Activated CD4-positive, CD25-positive, alpha-beta regulatory T cell treated with anti-CD3 and anti-CD28 coated beads, Interleukin-2, amount 50 U/mL, for 72 hours (primary cell): ENCODE measurements at places on chromosomes 5 and 9.

DNA sequence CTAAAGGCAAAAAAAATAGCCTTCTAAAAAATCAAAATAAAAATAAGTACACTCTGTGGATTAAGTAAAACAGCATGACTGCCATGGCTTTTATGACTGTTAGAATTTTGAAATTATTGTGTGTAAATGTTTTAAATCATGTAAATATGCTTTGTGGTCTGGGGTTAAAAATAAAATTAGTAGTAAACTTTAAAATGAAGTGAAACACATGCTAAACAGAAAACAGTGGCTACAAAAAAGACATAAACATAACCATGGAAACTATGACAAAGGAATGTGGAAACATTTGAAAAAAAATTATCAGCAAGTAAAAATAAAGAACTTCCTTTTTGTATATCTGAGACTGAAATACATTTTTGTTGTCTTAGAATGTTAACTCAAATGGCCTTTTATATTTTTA is 134.5 kb upstream of the SPEF2 start:
- no peak for DNase-seq

DNA sequence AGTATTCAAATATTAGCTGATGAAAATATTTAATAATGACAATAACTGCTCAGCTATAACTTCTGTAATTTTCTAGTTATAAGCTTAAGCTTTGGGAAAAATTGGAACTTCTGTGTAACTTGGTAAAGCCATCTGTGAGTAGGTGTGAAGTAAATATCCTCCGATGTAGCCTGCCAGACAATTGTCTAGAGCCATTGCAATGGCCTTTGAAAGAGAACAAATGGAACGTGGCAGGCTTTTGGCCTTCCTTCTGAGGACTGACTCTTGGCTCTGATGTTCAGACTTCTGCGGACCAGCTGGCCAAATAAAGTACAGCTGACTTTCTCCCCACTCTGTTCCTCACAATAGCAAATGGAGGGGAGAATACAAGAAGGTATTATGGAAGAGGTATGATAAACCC is 203.4 kb upstream of the NMUR2 start:
- DNase-seq: no peak

- no peak for DNase-seq
These were observed 198.6 kb upstream of the CDH6 start for GRCh38 chr5:30994902-30995301.

DNA sequence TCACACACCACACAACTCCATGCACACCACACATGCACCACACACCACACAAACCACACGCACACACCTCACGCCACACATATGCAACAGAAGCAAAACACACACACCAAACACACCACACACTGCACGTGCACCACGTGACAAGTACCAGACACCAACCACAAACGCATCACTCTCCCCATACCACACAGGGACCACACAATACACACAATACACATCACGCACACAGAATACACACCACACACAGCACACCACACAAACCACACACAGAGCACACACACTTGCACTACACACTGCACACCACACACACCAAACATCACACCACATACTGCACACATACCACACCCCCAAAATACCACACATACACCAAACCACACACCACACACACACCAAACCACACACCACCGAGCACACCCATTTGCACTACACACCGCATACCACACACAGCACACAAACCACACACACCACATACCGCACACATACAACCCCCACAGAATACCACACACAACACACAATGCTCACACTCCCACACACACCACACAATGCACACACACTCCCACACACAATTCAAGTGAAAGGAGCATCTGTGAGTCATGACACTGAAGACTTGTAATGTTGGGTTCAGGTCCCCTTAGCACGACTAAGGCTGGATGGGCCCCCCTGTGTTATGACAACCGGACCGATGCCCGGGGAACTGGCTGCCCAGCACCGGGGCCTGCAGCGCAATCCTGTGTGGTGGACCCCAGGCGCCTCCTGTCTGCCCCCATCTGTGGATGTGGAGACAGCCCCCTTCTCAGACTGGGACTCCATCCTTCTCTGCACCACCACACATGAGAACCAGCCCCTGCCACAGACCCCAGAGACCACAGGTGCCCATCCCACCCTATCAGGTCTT is 6.0 kb upstream of the ZDHHC11 start:
- no peak for DNase-seq

GRCh38 chr5:32044434-32044833 is 129.7 kb downstream of the GOLPH3 start:
- DNase-seq: no peak

DNA sequence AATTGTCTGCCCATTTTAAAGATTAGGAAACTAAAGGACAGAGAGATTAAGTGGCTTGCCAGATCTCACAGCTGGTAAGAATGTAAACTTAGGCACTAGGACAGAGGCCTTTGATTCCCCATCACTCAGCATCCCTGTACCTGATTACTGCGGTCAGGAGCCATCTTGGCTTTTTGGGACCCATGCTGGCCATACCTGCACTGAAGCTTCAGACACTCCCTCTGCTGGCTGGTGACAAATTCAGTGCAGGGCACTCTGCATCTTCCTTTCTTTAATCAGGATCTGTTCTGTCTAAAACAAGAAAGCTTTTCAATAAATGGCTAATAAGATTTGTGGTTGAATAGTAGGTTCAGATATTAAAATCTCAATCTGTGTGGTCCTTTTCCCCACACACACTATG is 215.5 kb upstream of the RORB start:
- DNase-seq: no peak

DNA sequence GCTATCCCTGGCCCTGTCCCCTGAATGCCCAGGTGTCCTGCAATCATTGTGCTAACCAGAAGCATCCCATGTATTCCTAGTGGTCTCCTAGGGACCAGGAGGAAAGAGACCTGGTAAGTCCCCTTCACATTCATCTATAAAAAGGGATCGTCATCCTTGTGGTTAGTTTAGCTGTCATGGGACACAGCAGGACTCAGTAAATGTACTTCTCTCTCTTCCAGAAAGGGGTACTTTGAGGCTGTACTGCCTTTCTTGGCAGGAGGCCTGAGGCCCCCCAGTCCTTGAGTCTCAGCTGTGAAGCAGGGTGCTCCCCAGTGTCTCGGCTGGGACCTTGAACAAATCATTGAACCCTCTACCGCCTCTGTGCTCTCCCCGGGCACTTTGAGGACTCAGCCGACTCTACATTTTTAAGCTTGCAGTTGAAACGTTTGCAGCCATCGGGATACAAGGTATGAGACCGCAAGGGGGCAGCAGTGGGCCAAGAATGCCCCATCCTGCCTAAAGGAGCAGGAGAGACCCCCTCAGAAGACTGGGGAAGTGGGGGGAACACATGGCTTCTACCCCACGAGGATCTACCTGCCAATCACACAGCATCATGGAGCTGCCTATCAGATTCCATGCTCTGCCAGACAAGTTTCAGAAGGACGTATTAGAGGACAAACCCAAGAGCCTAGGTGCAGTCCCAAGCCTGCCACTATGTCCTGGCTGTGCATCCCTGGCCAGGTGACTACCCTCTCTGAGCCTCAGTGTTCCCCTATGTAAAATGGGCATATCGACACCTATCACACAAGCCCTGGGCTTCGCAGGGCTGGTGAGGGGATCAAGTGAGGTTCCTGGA is 2.4 kb upstream of the PHYKPL start:
- peak; percentile 74 for DNase-seq

DNA sequence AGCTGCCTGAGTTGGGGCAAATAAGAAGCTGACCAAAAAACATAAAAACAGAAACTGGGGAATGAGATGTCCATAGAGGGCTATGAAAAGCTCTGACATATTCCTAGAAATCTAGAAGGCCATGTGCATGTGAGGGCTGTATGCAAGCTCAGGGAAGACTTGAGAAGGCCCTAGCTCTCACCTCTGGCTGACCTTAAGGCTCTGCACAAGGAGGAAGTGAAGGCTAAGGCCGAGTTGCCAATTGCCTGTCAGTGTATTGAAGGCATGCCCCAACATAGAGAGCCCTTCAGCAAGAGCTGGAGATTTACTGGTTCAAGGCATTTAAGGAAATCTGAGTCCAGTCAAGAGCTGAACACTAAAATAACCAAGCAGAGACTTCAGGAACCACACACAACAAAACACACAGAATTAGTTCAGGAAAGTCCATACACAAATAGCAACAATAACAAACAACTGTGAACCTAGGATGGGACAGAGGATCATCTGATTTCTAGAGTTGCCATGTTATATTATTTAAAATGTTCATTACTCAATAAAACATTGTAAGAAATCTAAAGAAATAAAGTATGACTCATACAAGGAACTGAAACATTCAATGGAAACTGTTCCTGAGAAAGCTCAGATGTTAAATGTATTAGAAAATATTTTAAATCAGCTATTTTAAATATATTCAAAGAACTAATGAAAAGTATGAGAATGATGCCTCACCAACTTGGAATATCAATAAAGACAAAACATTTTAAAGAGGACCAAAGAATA is 161.8 kb downstream of the AUH start:
- no peak for DNase-seq

GRCh38 chr9:113368982-113369854 is 7.6 kb downstream of the HDHD3 start:
- no peak for DNase-seq

GRCh38 chr5:142095651-142096330 is 12.8 kb upstream of the NDFIP1 start:
- peak; percentile 72 for DNase-seq

DNA sequence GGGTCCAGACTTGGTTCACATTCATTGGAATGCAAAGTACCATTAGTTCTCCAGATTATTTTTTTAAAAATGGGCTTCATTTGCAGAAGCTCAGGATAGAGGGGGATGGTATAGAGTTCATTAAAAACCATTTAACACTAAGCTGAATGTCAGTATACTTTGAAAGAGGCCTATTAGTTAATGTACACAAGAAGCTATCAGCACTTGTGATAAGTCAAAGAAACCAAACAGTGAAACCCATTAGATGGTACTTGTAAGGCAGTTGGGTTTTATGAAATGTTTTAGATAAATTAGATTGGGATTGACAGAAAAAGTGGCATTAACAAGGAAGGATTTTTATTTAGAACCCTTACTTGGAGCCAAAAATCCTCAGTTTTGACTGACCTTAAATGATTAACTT is 229.2 kb upstream of the MPDZ start:
- DNase-seq: no peak

DNA sequence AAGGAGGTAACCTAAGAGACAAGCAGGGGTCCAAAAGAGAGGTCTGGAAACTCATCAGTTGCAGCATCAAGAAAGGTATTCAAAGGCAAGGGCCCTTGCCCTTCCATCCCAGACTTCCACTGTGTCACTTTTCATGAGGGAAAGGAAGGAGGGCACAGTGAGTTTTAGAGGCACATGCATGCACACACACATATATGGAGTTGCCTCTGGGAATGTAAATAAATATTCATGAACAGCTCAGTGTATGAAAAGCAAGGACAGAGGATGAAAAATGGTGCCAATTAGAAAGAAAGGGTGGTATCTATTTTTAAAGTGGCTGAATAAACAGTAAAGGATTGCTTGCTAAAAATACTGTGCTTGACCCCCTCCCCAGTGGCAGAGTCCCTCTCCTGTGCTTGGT is 105.3 kb upstream of the LRRTM2 start:
- DNase-seq: no peak

GRCh38 chr5:16660982-16661381 is 44.2 kb upstream of the RETREG1 start:
- DNase-seq: no peak

DNA sequence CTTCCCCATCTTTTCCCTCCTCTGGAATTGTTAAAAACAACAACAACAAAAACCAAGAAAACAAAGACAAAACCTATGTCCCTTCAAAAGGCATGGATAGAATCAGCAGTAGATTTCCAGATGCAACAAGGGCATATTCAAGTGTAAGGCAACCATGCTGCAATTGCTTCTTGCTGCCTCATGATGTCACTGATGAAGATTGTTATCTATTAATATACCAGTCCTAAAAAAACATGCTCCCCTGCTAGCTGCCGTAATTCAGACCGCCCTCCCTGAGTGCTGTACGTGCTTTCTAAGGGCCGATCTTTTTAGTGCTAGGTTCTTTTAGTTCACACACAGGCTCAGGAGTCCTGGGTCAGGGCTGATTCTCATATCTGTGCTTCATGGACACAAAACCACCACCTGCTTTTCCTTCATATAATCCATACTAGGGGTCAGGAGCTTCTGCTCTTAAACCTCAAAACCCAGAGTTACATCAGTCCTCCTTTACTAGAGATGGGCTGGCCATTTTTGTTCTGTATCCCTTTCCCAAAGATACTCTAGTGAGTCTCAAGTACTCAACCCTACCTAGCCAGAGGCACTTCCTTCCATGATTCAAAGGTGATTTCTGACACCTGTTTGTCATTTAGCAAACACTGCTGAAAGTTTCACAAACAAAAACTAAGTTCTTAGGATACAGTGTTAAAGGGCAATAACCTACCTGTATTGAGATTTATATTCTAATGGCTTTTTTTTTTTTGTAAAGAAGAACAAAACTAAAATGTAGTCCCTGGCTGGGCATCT is 82.1 kb downstream of the GIN1 start:
- DNase-seq: no peak

DNA sequence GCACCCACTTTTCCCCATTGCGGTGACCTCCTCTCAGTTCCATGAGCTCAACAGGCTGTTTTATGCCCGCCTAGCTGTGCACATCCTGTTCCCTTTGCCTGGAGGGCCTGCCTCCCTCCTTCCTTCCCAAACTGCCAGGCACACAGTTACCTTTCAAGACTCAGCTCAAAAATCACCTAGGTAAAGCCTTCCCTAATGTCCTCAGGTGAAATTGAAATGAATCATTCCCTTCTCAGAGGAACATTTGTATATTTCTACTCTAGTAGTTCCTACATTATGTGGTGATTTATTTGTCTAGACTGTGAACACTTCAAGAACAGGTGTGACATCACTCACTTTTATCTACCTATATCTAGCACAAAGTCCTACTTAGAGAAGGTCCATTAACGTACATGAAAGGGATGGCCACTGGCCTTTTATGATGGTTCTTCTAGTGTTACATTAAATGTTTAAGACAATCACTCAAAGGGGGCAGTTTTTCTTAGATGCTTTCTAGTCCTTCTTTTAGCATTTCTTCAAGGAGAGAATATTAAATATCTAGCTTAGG is 103.5 kb upstream of the EQTN start:
- no peak for DNase-seq

GRCh38 chr5:36369219-36369690 is 67.6 kb upstream of the RANBP3L start:
- no peak for DNase-seq

GRCh38 chr5:80069918-80070318 is 34.8 kb downstream of the THBS4 start:
- DNase-seq: no peak

DNA sequence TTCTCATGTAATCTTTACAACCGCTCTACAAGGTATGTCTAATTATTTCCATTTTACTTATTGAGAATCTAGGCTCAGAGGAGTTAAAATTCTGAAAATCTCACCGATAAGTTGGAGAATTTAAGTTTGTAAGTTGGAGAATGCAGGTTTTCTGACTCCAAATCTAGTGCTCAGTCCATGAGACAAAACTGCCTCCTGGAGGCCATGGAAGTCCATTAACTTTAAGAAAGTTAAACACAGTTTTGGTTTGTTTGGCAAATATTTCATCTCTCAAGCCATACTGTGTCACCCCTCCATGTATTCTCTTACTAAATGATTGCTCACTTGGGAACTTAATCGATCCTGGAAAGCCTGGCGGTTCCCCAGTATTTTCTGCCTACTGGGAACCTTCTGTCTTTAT is 52.6 kb downstream of the INIP start:
- no peak for DNase-seq

- DNase-seq: no peak
These were observed 20.1 kb downstream of the NUDT12 start for GRCh38 chr5:103542441-103542840.

- DNase-seq: no peak
These were observed 14.9 kb downstream of the CMYA5 start for GRCh38 chr5:79704553-79704952.

- no peak for DNase-seq
These were observed 278.4 kb upstream of the IRX1 start for GRCh38 chr5:3317051-3317795.
